ENCODE measurements at places on chromosomes 5 and 9.

GRCh38 chr9:6484210-6484609 lies 71.2 kb downstream of the UHRF2 start:
- DNase-seq = no peak

- DNase-seq = no peak
Observed at GRCh38 chr9:23582836-23583235, 243.2 kb downstream of the ELAVL2 start.

DNA sequence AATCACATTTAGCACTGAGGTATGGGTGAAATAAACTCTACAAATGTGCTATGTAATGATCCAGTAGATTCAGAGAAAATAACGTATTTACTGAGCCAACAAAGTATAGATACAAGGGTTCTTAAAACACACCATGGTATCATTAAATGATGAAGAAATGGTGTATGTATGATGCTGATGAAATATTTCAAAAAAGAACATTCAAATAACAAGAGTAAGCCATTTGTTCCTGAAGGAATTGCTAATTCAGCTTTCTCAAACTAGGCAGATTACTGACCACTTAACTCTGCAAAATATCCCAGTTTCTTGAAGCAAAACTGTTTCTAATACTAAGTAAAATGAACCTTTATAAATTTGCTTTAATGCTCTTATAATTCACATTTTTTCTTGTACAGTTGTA lies 97.6 kb upstream of the IFNE start:
- no peak for DNase-seq

DNA sequence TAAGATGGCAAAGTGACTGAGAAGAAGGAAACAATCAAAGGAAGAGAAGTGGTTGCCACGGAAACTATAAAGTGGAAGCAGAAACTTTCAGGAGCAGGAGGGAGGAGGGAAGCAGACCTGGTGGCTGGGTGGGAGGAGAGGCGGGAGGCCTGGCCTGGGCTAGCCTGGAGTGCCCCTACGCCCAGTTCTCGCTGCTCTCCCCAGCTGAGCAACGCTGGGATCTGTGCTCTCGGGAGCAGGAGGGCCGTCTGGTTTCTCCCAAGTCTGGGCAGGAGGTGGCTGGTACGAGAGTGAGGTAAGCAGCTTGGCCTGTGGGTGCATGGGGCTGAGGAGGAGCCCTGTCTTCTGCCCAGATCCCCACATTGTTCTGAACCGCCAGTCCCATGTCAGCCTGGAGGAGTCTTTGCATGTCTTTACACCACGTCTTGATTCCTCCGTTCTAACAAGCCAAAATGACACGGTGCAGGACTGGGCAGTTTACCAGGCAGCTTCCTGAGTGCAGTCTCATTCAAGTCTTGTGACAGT lies 15.0 kb upstream of the DAB2IP start:
- peak; percentile 7 for DNase-seq

- DNase-seq = no peak
Observed at GRCh38 chr5:147639321-147639720, 129.5 kb upstream of the DPYSL3 start.

- DNase-seq = no peak
Observed at GRCh38 chr9:2337131-2337530, 284.5 kb upstream of the VLDLR start.

GRCh38 chr9:108056805-108057386 lies 567.3 kb upstream of the KLF4 start:
- peak; percentile 31 for DNase-seq

GRCh38 chr5:153601377-153601776 lies 110.9 kb downstream of the GRIA1 start:
- no peak for DNase-seq

- no peak for DNase-seq
Observed at GRCh38 chr5:138064526-138064925, 19.3 kb upstream of the WNT8A start.
